ENCODE measurements at places on chromosomes 3 and 15. TPM values are rescaled to one million over a fixed set of nuclear protein-coding genes. Genes with fewer than 3 reads are reported as not detected.

The ADIPOQ gene
- total RNA-seq: not detected

The ADPRH gene
- 3.8 TPM for total RNA-seq

The POPDC2 gene
- 8.0 TPM for total RNA-seq

The C3orf85 gene
- not detected for total RNA-seq

- DNase-seq: no peak
Observed at GRCh38 chr3:30496066-30496966, 110.1 kb upstream of the TGFBR2 start.

- no peak for DNase-seq
Observed at GRCh38 chr3:120763601-120764000, 21.1 kb downstream of the GTF2E1 start.

DNA sequence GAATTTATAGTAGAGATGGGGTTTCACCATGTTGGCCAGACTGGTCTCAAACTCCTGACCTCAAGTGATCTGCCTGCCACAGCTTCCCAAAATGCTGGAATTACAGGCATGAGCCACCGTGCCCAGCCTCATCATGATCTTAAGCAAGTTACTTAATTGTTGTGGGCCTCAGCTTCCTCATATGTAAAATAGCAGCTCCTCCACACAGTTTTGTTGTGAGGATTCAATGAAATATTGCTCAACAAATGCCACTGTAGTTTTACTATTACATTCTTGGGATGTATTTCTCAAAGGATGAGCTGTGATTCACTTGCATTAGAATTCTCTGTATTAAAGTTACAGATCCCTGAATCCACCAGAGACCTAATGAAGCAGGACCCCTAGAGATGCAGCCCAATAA, 168.8 kb downstream of the ADAMTS9 start:
- no peak for DNase-seq

DNA sequence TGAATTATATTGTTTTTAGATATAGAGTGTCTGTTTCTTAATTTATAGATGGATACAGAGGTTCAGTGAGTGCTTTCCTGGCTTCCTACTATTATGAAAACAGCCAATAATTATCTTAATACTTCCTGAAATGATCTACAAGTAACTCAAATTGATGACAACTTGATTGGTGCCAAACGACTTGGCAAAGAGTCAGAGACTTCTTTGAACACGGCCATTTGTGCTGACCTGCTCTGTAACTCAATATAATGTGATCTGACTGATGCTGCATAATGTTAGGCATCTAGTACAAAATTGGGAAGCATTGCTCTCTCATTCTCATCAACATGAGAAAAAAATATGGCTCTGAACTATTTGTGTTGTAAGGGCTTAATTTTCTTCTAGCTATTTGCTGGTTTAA, 193.9 kb downstream of the DIPK2A start:
- DNase-seq: no peak

- DNase-seq: no peak
Observed at GRCh38 chr3:100069472-100069871, 44.8 kb downstream of the FILIP1L start.

- no peak for DNase-seq
Observed at GRCh38 chr3:195102609-195103467, 168.1 kb downstream of the XXYLT1 start.

Measured in natural killer cell (primary cell).